NCI-H1930 (cell line): ENCODE measurements at places on chromosomes 4 and X.

DNA sequence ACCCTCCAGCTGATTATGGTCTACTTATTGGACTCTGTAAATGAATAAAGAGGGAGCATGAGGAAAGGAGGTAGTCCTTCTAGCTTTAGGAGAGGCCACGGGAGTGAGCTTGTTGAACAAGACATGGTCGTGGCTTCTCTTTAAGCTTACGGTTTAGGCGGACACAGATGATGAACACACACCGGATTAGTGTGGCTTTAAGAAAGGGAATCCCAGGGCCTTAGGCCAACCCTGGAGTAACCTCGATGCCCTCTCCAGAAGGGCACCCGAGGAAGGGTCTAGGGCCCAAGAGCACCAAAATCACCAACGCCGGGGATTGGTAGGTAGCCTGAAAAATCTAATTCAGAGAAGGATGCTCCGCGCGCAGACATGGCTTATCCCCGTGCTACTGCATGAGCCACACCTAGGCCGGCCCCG lies 39.4 kb downstream of the ERVMER34-1 start:
- DNase-seq: no peak

- DNase-seq: no peak
Observed at GRCh38 chr4:132384709-132385108, 764.4 kb upstream of the PCDH10 start.

DNA sequence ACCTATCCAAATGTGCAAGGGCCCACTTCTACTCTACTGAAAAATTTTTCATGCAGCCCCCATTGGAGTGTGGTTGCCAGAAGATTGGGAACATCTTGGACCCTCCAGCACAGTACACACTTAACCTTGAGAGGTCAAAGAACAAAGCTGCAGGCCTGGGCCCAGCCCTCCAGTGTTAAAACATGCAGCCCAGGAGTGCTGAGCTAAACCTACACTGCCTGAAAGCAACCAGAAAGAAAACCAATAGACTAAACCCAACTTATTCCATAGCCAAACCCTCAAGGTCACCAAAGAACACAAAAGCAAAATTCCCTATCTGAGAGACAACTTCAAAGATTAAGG lies 47.9 kb downstream of the TECRL start:
- DNase-seq: no peak

- no peak for DNase-seq
Observed at GRCh38 chrX:49175435-49176274, 4.0 kb downstream of the PLP2 start.

DNA sequence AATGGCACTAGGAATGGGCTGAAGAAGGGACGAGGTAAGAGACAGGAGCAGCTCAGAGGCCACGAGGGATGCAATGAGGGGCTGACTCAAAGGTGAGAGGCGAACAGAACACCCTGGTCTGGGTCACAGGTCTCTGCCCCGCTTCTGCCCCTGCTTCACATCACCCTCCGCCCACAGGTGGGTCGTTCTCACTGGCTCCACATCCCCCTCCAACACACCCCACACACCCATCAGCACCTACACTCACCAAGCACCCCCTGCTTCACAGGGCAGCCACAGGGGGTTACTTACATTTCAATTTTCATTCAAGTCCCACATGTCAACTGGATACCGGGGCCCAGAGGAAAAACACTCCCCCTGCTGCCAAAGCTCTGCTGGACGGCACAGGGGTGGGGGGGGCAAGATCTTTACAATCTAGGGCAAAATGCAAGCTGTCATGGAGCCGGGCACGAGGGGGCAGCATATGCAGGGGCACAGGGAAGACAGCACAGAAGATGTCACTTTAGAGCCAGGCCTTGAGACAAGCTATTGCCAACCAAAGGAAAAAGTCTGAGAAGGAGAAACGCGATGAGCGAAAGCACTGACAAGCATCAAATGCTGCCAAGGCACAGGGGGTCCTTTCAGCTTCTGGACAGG lies 94.0 kb downstream of the AFAP1 start:
- DNase-seq: no peak

DNA sequence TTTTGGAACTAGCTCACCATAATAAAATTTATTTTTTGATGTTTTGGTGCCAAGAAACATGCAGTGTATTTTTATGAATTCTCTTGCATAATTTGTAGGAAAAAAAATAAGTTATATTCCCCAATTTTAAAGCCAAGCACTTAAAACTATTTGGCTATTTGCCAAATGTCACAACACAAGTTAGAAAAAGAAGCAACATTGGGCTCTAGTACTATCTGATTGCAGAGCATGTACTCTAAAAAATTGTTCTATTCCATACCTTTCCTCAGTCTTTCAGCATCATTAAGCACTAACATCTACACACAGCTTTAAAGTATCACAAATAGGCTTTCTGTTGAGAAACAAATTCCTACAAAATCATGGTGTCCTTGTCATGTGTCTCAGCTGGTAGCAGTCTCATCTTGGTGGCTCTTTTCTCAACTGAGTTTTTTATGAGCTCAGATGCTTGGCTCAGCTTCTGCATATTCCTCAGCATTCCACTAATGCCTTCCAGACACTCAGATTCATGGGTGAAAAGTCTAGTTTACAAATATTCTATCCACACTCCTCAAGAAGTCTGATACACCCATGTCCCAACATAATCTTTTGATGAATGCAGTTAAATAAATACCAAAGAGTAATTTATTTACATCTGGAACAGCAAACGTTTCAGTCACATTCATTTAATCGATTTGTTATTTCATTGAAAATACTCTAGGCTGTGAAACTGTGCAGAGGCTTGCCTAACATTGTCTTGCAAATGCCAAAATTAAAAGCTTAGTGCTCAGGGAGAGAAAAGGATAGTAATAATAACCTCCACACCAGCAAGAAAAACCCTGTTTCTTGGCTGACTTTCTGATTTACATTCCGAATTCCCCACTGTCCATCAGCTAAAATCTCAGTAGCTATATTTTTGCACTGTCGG lies 2209.9 kb downstream of the PCDH7 start:
- no peak for DNase-seq

DNA sequence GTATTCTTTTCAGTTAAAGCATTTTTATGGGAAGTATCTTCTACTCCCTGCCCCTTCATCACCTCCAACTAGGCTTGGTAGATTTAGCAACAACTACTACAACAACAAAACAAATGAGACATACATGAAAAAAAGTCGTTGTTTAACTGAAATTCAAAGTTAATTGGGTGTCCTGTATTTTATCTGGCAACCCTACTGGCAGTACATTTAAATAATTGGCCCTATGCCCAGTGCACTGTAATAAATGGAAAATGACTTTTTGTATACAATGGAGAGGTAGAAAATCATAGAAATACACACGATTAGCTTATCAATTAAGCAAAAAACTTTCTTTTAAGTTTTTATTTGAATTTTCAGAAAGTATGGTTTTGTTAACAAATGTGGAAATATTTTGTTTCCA lies 21.4 kb upstream of the CLGN start:
- no peak for DNase-seq

- no peak for DNase-seq
Observed at GRCh38 chrX:45233531-45233930, 32.9 kb upstream of the DIPK2B start.

DNA sequence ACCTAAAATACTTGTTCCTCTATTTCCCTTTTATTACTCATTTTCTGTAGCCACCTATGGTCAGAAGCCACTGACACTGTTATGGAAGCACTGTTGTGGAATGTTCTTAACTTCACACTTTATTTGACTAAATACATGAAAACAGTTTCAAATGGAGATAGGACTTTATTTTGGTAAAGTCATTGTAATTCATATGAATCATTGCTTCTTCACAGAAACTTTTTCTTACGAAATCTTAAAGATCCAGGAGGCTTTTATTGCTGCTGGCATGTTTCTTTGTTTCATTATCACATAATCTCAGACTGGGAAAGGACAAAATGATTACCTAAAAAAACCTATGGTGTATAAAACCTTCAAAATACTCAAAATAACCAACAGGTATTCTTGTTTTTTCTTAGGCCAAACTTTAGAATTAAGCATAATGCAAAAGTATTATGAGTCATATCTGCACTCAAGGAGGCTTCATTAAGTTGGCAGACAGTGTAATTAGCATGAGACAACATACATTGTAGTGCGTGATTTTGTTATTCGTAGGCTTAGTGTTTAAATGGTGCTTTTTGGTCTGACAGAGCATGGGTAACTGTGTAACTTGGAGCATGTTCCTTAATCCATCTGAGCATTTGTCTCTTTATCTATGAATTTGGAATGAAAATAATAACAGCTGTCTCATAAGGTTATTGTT lies 58.0 kb downstream of the SH3BGRL start:
- no peak for DNase-seq

DNA sequence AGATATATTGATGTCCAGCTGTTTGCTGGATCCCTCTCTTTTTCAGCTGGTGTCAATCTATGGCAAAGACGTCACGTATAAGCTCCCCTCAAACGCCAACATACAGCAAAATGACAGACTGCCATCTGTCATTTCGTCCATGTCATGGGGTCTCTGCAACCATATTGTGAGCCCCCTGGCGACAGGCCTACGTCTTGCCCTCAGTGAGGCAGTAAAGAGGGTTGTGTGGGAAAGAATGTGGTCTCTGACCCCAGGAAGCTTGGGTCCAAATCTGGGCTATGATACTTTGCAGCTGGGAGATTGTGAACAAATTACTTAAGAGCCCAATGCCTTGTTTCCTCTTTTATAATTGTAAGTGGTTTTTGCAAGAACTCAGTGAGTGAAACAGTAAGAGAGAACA lies 7.4 kb downstream of the SUPT20HL2 start:
- DNase-seq: no peak

- no peak for DNase-seq
Observed at GRCh38 chr4:2292646-2293108, 30.8 kb upstream of the MXD4 start.

DNA sequence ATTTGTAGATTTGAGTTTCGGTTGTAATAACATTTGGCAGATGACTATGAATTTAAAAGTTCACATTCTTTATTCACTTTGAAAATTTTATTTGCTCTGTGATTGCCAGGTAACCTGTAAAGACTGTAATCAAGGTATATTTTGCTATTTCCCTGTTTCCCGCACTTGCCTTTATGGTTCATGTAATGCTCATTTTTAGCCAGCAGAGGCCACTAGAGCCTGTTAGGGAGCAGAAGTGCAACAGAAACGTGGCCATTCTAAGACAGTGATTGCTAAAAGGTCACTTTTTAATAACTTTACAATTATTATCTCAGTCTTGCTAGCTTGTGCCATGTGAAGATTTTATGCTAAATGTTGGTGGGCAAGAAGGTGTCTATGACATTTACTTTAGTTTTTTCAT lies 12.4 kb downstream of the YIPF6 start:
- no peak for DNase-seq

GRCh38 chrX:70174754-70175153 lies 2.5 kb upstream of the DGAT2L6 start:
- DNase-seq: no peak

DNA sequence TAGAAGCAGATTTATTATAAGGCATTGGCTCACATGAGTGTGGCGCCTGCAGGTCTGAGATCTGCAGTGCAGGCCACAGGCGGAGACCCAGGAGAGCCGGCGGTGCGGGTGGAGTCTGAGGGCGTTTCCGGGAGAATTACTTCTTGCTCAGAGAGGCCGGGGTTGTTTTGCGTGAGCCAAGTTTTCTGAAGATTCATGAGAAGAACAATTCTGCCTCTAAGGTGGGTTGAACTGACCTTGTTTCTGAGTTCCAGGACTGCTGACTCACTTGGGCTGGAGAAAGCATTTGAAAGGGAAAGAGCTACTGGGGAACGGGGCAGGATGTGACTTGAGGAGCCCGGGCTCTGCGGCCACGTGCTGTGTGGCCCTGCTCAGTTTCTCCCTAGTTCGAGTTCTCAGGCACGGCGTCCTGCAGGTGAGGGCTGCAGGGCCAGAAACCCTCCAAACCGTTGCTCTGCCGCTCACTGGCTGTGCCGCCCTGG lies 36.7 kb upstream of the SORCS2 start:
- no peak for DNase-seq

- no peak for DNase-seq
Observed at GRCh38 chr4:159298502-159298901, 195.6 kb downstream of the RAPGEF2 start.

DNA sequence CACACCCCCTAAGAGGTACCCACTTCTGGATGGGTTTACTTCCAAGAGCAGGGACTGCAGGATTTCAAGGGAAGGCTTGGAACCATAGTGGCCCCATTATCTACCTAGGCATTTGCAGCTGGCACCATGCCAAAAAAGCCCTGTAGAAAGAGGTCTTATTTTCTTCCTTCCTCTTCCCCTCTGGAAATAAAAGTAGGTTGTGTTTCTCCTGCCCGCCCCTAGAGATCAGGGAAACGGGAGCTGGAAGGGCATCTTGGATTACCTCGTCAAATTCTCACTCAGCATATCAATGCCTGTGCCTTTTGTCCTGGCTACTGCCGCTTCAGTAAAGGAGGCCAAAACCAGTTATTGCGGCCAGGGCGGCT lies 1.6 kb downstream of the SCD5 start:
- no peak for DNase-seq

DNA sequence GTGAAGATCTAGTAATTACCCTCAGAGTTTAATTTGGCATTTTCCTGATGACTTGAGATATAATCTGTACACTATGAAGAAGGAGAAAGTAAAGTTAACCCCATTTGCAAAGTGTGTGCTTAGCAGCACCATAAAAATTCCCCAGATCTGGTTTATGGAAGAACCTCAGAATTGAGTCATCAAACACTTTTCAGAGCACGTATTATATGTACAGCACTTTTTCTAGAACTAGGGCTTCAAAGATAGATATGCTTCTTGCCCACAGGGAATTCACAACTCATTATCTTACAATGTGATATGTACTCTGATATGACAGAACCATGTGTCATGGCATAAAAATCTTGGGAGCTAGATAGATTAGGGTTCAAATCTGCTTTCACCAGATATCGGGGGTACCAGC lies 150.9 kb downstream of the SLC10A7 start:
- no peak for DNase-seq

DNA sequence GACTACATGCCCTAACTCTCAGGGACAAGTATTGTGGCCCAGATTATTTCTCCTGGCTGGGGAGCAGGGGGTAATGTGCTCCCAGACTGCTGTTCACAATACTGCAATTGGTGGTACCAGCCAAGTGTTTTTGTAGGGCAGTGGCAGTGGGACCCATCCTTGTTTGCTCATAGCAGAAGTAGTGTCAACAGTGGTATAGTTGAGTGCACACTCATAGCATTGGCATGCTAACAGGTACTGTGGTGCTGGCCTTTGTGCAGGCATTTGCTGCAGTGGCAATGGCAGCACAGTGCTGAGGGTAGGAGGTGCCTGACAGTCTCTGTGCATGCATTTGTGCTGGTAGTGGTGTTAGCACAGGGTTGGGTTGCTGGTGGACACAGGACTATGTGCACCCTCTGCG lies 995.0 kb downstream of the SH3BGRL start:
- DNase-seq: no peak
